Dermis blood vessel endothelial cell (primary cell): ENCODE measurements at places on chromosomes 7 and 10. TPM values are rescaled to one million over a fixed set of nuclear protein-coding genes. Genes with fewer than 3 reads are reported as not detected.

Gene DMTF1
- 44.4 and 72.0 TPM in 2 replicates for total RNA-seq

Gene MKI67
- total RNA-seq, result 7.3 and 49.0 TPM in 2 replicates

Gene MACC1
- under 0.01 and 0.17 TPM in 2 replicates for total RNA-seq

Gene SHH
- 0.05 TPM in 1 of 2 replicates, not detected in the other for total RNA-seq
